ENCODE measurements at places on chromosomes 1 and 21.

DNA sequence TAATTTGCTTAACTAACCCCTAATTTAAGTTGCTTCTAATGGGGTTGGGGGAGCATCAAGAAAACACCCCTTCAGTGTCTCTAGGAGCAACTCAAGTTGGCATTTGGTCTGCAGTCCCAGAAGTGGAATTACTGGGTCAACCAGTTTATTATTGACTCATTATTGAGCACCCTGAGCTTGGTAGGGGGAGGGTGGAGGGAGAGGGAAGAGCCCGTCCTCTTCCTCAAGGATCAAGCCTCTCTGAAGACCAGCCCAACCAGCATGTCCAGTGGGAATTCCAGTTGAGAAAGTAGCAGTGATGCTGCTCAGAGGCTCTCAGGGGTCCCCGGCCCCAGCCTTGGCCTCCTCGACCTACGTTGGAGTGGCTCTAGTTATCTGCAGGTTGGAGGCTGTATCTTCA is 2.1 kb upstream of the PLA2G2F start:
- no peak for DNase-seq

GRCh38 chr1:77438236-77438913 is 156.6 kb downstream of the AK5 start:
- DNase-seq = no peak

DNA sequence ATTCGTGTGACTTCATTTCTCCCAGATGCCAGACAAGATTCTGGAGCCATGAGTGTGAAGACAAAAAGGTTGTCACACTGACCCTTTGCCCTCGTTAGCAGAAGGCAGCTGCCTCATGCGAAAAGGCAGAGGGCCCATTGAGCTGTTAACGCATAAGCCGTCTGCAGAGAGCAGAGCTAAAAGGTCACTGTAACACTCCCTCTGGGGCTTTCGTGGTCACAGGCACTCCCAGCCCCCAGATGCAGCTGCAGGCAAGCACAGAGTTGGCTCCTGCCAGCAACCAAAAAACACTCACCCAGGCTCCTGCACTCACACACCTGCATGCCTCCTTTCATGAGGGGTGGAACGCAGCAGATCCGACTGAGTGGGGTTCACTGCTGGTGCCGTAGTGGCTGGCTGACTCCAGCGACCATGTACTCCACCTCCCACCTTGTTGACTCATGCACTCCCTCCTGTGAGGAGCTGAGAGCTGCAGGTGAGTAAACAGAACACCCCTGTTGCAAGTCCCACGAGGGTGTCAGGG is 287.5 kb downstream of the SMYD3 start:
- no peak for DNase-seq

DNA sequence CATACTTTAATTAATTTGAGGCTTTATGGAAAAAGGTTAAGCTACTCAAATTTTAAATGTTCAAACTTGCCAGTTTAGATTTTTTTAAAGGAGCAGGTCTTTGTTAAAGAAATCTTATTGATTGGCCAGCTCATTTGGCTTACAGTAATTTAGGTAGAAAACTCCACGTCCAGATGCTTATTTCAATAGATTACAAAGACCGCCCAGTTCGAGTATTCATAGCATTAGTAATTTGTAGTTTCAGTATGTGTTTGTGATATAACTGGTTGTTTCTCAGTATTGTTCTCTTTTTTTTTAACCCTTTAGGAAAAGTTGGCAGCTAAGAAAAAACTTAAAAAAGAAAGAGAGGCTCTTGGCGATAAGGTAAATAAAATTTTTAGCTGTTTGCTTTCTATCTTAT is 1.6 kb downstream of the RPF1 start:
- DNase-seq = no peak

DNA sequence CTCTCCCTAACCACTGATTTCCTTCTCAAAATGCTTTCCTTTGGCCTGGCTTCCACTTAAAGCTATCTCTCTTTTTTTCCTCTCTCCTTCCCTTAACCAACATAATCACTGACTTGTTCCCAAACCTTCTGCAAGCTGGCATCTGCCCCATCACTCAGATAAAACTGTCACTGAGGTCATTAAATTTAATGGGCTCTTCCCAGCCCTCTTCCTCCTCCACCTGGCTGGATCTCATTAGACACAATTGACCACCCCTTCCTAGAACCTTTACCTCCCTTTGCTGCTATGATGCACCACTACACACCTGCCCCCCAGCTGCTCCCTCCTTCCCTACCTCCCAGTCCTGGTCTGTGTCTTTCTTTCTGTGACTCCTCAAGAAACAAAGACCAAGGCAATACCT is 44.0 kb upstream of the GJB5 start:
- no peak for DNase-seq
